RWPE1 (cell line): ENCODE measurements at places on chromosomes 6 and 20.

- no peak for DNase-seq
These were observed 192.5 kb downstream of the COL9A1 start for GRCh38 chr6:70110126-70111022.

- DNase-seq: no peak
These were observed 22.6 kb upstream of the MOXD1 start for GRCh38 chr6:132423839-132424238.

- DNase-seq: no peak
These were observed 4.0 kb downstream of the IRF4 start for GRCh38 chr6:395432-396125.

GRCh38 chr6:144835322-144835973 lies 550.3 kb downstream of the UTRN start:
- no peak for DNase-seq

GRCh38 chr6:142906945-142907470 lies 38.0 kb downstream of the HIVEP2 start:
- no peak for DNase-seq

- DNase-seq: no peak
These were observed 15.5 kb downstream of the GSS start for GRCh38 chr20:34940081-34940481.
